ENCODE measurements at places on chromosomes 16 and 17.

GRCh38 chr17:39174920-39175694, 9.1 kb upstream of the ARL5C start:
- peak; percentile 45 for DNase-seq

DNA sequence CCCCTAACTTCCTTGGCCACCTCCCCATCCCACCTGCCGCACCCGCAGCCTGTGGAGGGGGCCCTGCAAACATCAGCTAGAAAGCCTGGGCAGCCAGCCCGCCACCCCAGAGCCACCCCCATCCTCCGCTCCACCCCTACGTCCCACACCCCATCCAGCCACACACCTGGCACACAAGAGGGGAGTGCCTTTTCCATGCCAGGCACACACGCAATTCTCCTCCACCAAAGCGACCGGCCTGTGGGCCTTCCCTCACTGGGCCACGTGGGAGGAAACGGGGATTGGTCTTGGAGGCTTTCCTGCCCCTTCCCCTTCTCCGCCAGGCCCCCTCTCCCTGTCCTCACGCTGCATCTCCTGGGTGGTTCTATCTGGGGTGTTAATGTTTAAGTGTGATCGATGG, 48.7 kb upstream of the TNRC6C start:
- DNase-seq = no peak

GRCh38 chr17:11742886-11743285, 144.6 kb downstream of the DNAH9 start:
- DNase-seq = no peak

GRCh38 chr17:31738488-31738887, 120.6 kb downstream of the COPRS start:
- DNase-seq = no peak

DNA sequence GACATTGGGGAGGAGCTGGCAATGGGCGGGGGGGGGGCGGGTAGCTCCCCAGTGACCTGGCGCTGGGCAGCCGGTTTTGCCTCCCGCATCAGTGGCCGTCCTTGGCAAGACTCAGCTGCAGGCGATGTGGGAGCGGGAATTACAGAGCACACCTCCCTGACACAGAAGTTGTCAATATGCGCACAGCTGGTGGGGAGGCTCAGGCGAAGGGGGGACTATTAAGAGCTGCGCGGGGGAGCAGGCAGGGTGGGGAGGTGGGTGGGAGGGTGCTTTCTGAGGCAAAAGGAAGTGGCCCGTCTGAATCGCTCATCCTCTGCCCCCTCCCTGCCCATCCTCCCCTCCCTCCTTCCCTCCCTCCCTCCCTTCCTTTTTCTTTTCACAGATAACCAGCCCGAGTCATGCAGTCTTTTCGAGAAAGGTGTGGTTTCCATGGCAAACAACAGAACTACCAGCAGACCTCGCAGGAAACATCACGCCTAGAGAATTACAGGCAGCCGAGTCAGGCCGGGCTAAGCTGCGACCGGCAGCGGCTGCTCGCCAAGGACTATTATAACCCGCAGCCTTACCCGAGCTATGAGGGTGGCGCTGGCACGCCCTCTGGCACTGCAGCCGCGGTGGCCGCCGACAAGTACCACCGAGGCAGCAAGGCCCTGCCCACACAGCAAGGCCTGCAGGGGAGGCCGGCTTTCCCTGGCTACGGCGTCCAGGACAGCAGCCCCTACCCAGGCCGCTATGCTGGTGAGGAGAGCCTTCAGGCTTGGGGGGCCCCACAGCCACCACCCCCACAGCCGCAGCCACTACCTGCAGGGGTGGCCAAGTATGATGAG, 44.0 kb downstream of the SREBF1 start:
- DNase-seq = peak; percentile 93

DNA sequence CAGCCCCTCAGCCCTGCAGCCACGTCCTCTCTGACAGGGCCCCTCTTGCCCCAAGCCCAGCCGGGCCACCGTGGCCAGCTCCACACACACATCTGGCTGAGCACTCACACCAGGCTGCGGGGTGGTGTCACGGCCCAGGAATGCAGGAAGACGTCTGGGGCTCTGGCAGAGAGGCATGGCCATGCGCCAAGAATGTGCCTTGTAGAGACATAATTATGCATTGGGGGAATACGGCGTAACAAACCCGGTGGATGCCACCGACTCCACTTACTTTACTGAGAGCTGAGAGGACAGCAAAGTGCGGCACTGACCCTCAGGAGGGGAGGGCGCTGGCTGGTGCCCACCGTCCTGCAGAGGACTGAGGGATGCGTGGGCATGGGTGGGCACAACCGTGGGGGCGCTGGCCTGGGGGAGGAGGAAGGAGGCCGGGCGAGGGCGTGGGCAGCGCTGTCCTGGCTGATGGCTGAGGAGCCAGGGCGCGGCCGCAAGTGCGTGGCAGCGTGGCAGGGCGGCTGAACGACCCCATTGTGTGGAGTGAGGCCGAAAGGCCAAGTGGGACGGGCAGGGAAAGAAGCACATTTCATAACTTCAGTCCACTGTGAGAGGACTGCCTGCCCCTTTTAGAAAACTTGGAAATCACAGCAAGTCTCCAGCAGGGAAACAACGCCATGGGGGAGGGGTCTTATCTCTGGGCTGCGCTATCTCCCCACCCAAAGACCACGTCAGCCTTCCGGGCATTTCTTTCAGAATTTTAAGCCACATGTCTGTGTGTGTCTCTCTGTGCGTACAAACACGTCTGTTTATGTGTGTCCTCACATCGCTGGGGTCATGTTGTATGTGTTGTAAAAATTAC, 30.6 kb downstream of the METRNL start:
- peak; percentile 97 for DNase-seq

DNA sequence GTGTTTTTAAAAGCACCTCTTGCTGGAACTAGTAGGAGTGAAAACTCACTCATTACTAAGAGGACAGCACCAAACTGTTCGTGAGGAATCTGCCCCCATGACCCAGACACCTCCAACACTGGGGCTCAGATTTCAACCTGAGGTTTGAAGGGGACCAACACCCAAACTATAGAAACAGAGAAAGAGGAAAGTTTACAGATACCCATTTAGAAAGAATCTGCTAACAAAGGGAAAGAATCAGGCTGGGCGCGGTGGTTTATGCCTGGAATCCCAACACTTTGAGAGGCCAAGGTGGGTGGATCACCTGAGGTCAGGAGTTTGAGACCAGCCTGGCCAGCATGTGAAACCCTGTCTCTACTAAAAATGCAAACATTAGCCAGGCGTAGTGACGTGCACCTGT, 3.4 kb upstream of the CSNK1D start:
- no peak for DNase-seq

GRCh38 chr16:64089697-64090096, 1032.2 kb downstream of the CDH11 start:
- DNase-seq = peak; percentile 18

- peak; percentile 51 for DNase-seq
Measured at GRCh38 chr16:74742051-74742481, 32.6 kb downstream of the FA2H start.

DNA sequence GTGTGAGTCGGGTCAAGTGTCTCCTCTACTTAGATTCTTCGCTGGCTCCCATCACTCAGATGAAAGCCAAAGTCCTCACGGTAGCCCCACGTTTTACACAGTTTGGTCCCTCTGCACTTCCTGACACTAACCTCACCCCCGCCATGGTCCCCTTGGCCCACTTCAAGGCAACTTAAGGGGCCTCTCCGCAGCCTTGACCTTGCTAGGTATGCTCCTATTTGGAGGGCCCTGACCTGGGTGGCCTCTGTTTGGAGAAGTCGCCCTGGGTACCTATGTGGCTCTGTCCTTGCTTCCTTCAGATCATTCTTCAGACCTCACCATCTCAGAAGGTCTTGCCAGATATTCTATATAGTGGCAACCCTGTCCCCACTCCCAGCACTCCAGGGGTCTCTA, 110.2 kb downstream of the SOCS1 start:
- no peak for DNase-seq

- DNase-seq = no peak
Measured at GRCh38 chr17:82831041-82831817, 8.6 kb downstream of the ZNF750 start.

- DNase-seq = no peak
Measured at GRCh38 chr16:75660321-75660720, 12.7 kb downstream of the TERF2IP start.

DNA sequence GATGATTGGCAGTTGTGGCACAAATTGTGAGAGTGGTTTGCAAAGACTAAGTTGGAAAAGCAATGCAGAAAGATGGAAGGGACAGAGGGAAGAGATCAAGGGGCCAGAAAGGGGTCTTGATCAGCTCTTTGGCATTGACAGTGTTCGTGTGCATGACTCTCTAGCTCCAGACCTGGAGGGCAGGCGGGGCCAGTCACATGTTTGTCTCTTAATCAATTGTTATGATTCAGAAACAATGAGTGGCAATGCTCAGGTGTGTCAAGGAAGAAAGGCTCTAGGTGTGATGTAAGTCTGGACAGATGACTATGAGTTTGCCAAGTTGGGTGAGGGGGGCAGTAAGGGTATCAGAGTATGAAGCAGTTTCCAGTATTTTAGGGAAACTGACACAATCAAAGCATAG, 32.1 kb downstream of the WSB1 start:
- DNase-seq = no peak

DNA sequence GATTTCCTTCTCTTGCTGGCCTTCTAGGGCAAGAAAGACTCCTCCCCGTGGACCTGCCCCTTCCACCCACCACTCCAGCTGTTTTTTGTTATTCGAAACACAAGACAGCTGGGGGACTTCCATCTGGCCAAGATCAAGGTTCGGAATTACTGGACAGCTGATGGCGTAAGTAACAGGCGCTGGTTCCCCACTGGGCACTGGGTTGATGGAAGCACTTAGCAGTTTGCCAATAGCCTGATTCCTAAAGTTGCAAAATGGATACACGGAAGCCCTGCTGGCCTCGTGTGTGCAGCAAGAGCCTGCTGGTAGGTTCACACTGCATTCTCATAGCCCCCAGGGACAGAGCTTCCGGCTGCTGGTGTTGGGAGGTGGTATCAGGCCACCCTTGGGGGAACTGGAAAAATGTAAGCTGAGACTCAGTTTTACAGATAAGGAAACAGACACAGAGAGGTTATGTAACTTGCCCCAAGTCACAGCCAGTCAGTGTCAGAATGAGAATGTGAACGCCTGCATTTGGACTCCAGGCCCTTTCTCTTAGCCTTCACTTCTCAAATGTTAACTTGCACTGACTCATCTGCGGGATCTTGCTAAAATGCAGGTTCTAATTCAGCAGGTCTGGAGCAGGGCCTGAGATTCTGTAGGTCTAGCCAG, 171.7 kb downstream of the KATNIP start:
- peak; percentile 70 for DNase-seq

DNA sequence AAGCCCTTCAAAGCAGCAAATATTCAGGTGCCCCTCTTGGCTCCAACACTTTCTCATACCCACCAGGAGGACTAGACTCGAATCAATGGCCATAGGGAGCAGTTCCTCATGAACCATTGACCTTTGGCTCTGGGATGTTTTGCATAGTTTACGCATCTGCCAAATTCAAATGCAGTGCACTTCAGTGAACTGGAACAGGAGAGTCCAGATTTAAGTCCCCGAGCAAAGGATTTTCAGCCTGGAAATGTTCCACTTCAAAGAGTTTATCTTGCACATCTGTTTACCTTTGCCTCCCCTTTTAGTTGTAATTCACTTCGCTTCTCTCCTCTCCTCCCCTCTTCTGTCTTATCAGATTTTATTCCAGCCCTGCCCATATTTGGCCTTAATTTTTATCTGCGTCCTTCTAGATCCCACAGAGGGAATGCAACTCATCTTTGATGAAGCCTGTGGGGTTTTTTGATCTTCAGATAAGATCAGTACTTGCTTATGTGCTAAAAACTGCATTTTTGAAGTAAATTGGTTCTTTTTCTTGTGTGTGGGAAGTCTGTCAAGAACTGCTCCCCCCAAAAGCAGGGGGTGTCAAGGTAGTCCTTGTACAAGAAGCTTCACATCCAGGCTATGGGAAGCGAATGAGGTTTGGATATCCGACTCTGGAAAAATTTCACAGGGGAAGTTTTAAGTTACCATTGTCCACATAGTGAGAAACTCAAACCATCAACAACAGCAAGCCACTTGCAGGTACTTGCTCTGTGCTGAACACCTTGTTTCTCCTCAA, 281.6 kb downstream of the RBFOX1 start:
- DNase-seq = no peak

DNA sequence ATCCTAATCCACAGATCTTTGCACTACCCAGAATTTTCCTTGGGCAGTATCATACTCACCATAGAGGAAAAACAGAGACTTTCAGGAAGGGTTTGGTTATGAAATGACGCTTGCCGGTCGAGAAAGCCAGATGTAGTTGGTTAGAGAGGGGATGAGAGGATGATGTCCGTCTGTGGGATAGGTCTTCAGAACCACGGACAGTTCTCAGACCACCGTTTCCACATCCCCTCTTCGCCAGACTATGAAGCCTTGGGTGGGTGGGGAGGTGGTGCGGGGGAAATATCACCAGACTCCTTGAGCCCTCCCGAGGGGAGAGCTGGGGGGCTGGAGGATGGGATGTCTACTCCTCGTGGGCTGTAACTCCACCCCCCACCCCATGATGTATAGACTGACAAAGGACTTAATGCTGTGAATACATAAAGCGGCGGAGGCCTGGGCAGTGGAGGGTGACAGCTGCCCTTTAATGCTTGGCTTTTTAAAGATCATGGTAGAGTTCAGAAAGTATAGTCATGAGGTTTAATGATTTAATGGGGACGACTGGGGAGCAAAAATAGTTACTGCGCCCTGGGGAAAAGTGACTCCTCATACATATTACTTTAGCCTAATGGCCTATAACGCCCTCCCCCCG, 96.6 kb downstream of the MRM1 start:
- DNase-seq = peak; percentile 15

DNA sequence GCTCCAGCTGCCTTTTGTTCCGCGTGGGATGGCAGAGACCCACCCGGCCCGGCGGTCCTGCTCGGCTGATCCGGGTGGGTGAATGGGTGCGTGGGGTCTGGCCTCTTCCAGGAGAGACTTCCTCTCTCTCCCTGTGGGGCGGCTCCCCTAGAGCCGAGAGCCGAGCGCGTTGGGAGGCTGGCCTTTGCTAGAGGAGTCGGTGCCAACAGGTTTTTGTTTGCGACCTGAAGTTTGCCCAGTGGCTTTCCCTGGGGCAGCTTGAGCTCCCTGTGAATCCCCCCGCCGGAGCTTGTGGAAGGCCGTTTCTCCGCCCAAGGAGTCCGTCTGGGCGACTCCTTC, 970 bp downstream of the EPN2 start:
- no peak for DNase-seq

GRCh38 chr16:54690710-54691109, 240.0 kb upstream of the IRX5 start:
- DNase-seq = no peak

GRCh38 chr17:56876766-56877179, 37.1 kb downstream of the TRIM25 start:
- DNase-seq = peak; percentile 36

- no peak for DNase-seq
Measured at GRCh38 chr17:49680314-49680713, 2.4 kb upstream of the SPOP start.

DNA sequence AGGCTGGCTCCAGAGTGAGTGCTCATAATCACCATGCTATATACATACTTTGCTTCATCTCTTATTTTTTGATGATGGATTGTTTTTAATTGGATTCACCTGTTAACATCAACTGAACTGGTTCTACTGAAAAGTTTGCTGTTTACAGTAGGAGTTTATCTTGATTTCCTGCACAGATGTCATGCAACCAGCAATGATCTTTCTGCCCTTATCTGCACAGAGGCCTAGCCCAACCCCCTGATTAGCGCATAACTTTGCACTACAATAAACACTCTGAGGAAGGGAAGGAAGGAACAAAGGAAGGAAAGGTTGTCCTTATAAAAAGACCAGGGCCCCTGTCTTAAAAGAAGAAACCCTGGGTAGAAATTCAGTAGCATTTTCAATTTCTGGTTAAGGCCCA, 152.9 kb downstream of the RGS9 start:
- no peak for DNase-seq

- no peak for DNase-seq
Measured at GRCh38 chr17:69593716-69594115, 179.2 kb downstream of the MAP2K6 start.

Measured in amniotic epithelial cell (primary cell).